Right renal pelvis (tissue), 4 donors: ENCODE measurements at places on chromosomes 5 and 9.

GRCh38 chr9:124621371-124622328, 114.5 kb upstream of the NR5A1 start:
- no peak for DNase-seq

DNA sequence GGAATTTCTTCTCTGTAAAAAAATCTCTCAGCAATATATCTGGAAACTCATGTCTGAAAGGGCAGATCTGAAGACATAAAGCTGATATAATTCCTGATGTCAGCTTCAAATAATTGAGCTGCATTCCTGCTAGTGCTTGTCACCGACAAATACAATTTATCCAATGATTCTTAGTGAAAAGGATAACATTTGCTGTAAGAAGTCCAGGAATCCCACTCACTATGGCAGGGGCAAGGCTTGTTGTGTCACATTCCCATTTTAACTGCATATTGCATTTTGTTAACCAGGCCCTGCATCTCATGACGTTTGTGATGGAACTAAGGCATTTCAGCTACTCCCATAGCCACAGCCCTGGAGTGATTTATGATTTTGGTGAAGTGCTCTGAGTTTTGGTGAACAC, 160.1 kb upstream of the DAB2 start:
- no peak for DNase-seq

DNA sequence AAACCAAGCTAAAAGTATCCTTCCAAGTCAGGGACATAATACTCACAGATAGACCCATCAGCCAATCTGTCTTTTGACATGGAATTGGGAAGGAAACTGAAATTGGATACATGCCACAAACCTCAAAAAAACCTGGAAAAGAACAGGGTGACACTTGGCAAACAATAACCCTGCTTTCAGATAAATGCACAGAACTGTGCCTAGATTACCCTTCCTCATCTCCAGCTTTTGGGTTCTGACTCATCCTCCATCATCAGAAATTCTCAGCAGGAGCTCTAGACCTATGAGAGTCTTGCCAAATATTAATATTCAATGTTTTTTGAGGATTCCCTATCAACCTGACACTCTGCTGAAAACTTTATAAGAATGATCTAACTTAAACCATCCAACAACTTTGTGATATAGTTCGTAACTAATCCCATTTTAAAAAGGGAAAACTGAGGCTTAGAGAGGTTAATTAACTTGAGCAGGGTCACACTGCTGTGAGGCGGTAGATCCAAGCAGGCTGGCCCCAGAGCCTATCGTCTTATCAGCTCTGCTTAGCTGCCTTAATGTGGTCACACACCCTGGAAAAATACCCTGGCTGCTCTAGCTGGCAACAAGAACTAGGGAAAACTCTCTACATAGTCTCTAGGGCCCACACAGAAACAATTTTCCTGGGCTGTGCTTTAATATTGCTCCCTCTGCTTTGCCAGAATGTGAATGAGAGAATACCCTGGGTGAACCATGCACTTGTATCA, 157.0 kb upstream of the TRPC7 start:
- DNase-seq = no peak

GRCh38 chr9:133528876-133529241, 4.1 kb upstream of the MYMK start:
- DNase-seq = no peak
